ENCODE measurements at places on chromosomes 3 and 15. TPM values are rescaled to one million over a fixed set of nuclear protein-coding genes. Genes with fewer than 3 reads are reported as not detected.

The SLC30A4 gene
- 15.3 TPM for total RNA-seq

The P2RY12 gene
- 0.18 TPM for total RNA-seq

The ALDH1L1 gene
- 0.18 TPM for total RNA-seq

The NLGN1 gene
- total RNA-seq, result 6.1 TPM

The IL17RB gene
- not detected for total RNA-seq

The KCNH8 gene
- total RNA-seq, result not detected

The SPATA12 gene
- not detected for total RNA-seq

The ALPK3 gene
- 0.18 TPM for total RNA-seq

The CLDN1 gene
- total RNA-seq, result 0.18 TPM

The CPN2 gene
- not detected for total RNA-seq

The SLC12A1 gene
- total RNA-seq, result under 0.01 TPM

The LDHAL6B gene
- total RNA-seq, result not detected

The GHSR gene
- not detected for total RNA-seq

The DLEC1 gene
- total RNA-seq, result 0.09 TPM

The UNC45A gene
- total RNA-seq, result 75.6 TPM

The TMEM212 gene
- total RNA-seq, result not detected

The SFMBT1 gene
- total RNA-seq, result 12.5 TPM

The TRPM1 gene
- not detected for total RNA-seq

The GOLGA8J gene
- total RNA-seq, result not detected

The MEIS2 gene
- 84.0 TPM for total RNA-seq

The PRICKLE2 gene
- total RNA-seq, result 22.0 TPM

The LRRC2 gene
- total RNA-seq, result 10.1 TPM

The SPTSSB gene
- not detected for total RNA-seq

The KLHL6 gene
- not detected for total RNA-seq

The PLSCR2 gene
- total RNA-seq, result not detected

The GMNC gene
- total RNA-seq, result not detected

The PAQR9 gene
- total RNA-seq, result not detected

The SELENOT gene
- total RNA-seq, result 37.9 TPM

The OR5K2 gene
- total RNA-seq, result not detected

The RAB27A gene
- total RNA-seq, result 27.7 TPM

The GABPB1 gene
- 31.9 TPM for total RNA-seq

The MITF gene
- 6.1 TPM for total RNA-seq

The OCA2 gene
- not detected for total RNA-seq

The CATSPER2 gene
- 2.4 TPM for total RNA-seq

The NDN gene
- 89.0 TPM for total RNA-seq

The TLR9 gene
- total RNA-seq, result not detected

The ITIH1 gene
- total RNA-seq, result not detected

The SQOR gene
- 79.5 TPM for total RNA-seq
